ENCODE measurements at places on chromosomes 6 and 20.
A peak's percentile ranks its signal among the peaks of the same experiment; 100 is the strongest.

DNA sequence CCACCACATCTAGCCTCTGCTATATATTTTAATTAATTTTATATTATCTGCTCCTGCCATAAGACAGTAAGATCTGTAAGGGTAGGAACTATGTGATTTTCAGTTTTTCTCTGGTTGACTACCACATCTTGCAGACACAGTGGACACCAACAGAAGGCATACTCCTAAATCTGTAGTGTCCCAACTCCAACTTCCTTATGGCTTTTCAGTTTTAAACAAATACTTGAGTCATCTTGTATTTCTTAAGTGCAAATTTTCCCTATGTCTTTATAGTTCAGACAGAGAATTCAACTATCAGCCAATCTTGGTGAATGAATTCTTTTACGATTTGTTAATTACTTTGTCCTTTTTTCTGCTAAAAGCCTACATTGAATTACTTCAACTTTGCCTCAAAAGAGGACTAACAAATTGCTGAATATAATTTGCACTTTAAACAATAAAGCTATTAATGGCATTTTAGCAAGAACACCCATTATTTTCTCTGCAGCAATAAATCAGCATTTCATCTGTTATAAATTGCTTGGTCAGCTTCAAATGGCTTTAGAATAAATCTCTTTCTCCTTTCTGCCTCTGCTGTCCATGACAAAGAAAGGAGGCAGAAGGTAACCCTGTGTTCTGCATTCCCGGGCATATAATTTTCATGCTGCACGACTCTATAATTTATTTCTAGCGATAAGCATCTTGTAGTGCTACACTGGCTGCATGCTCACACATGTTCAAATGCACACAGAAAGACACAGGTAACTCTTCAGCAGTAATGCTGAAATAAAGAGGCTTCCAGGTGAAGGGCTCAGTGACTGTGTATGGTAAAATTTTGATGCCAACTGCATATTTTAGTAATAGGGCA, 144.8 kb downstream of the BACH2 start:
- DNase-seq: no peak

- DNase-seq: no peak
Measured at GRCh38 chr20:51067792-51068191, 44.9 kb upstream of the KCNG1 start.

DNA sequence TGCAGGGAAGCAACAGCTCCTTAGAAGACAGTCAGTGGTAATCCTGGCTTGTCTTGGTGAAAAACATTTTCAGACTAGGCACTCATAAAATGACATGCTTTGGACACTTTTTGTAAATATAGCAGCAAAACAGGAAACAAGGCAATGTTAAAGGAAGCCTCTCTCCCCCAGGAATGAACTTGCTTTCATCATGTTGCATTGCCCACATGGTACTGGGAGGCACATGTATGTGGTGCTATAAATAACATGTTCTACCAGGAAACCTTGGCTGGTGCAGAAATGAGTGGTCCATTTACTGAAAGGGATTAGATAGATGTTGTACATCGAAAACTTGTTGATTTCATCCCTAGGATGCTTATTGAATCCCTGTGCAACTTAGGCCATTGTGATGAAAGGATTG, 121.4 kb upstream of the RREB1 start:
- DNase-seq: no peak

DNA sequence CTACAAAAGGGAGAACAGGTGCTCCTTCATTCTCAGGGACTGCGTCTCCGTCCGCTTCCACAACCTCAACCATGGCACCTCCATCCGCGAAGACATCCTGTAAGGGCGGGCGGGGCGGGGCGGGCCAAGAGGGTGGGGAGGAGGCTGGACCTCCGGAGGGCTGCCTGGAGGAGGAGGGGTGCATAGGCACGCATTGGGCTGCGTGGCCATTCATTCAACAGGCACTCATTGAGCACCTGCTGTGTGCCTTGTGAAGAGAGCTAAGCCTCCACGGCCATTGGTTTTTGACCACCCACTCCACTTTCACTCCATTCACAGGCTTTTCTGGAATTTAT, 435 bp downstream of the ZSWIM3 start:
- no peak for DNase-seq

GRCh38 chr6:96470296-96470695, 51.3 kb upstream of the UFL1 start:
- DNase-seq: no peak

- no peak for DNase-seq
Measured at GRCh38 chr20:37225146-37225545, 36.5 kb downstream of the GHRH start.

DNA sequence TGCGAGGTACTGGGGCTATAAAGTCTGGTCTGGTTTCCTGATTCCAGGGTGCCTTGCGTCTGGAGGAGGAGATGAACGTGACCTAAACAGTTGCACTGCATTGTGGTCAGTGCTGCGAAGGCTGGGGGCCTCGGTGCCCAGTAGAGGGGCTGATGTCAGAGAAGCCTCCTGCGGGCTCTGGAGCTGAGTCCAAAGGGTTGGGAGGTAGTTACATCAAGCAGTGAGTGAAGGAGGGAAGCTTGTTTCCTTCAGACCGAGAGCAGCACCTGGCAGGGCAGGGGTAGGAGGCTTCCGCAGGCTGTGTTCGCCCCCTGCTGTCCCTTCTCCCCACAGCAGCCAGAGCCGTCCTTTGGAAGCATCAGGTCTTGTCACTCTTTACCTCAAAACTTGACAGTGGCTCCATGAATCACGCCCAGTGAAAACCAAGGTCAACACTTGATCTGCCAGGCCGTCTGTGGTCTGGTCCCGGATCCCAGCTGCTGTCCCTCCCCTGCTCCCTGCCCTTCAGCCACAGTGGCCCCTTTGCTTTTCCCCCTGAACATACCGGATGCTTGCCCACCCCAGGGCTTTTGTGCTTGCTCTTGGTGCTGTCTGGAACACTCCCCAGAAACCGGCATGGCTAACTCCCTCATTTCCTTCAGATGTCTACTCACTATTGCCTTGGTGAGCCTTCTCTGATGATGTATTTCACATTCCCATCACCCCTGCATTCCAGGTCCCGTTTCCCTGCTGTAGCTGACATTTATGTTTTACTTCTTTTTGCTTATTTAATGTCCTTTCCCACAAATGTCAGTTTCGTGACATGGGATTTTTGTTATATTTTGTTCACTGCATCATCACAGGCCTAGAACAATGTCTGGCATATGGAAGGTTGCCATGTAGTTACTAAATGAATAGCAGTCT, 7.0 kb downstream of the DYNLRB1 start:
- DNase-seq: peak; percentile 73
